ENCODE measurements at places on chromosomes 12 and 14.

DNA sequence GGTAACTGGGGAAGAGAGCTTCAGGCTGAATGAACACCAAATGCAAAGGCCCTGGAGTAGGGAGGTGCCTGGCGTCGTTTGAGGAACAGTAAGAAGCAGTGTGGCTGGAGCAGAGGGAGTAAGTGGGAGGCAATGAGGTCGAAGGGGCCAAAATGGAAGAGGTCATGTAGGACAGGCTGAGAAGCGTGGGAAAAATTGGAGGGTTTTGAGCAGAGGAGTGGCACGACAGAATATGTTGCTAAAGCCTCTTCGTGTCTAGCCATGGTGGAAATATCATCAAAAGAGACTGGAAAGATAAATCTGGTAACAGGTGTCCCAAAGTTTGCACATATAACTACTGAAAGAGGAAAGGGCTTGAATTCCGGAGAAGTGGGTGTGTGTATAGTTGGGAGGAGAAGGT lies 1.9 kb downstream of the TRIM9 start:
- DNase-seq = no peak

- DNase-seq = no peak
Observed at GRCh38 chr12:91985002-91985787, 160.5 kb downstream of the BTG1 start.

- no peak for DNase-seq
Observed at GRCh38 chr12:69071091-69071370, 138.1 kb upstream of the CPM start.

- no peak for DNase-seq
Observed at GRCh38 chr12:101567918-101568317, 26.9 kb upstream of the MYBPC1 start.

DNA sequence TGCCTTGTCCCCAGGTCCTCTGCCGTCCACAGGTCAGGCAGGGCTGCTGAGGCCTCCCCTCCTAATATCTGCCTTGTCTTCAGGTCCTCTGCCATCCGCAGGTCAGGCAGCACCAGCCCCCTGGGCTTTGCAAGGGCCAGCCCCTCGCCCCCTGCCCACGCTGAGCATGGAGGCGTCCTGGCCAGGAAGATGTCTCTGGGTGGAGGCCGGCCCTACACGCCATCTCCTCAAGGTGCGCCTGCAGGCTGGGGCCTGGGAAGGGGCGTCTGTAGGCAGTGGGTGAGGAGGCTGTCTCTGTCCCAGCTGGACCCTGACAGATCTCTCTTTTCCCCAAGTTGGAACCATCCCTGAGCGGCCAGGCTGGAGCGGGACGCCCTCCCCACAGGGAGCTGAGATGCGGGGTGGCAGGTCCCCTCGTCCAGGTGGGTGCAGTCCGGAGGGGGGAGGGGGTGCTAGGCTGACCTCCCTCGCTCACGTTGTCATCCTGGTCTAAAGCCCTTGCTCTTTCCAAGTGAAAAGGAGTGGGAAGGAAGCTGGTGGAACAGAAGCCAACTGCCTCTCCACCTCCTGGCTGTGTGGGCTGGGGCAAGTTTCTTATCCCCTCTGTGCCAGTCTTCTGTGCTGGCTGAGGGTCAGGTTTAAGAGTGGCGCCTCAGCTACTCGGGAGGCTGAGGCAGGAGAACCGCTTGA lies 13.9 kb upstream of the PUS1 start:
- no peak for DNase-seq

- DNase-seq = no peak
Observed at GRCh38 chr12:104534162-104534856, 77.6 kb downstream of the CHST11 start.

- DNase-seq = no peak
Observed at GRCh38 chr12:37565112-37565511, 751.5 kb upstream of the ALG10B start.

DNA sequence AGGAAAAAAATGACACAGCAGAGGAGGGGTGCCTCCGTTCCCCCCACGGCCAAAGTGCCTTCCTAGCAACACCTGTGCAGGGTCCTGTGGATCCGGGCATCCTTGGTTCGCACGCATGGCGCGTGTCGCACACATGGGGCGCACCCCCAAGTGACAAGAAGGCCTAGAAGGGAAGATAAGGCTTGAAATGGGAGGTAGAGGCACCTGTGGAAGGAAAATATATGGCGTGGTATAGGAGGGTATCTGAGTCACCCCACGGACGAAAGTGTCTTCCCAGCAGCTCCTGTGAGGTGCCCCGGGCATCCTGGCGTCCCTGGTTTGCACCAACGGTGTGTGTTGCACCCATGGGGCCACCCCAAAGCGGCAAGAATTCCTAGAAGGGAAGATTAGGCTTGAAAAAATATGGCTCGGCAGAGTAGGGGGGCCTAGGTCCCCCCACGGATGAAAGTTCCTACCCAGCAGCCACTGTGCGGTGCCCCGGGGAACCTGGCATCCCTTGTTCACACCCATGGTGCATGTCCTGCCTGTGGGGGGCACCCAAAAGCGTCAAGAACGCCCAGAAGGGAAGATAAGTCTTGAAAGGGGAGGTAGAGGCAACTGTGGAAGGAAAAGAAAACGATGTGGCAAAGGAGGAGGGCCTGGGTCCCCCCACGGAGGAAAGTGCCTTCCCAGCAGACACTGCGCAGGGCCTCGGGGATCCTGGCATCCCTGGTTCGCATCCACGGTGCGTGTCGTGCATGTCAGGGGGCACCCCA lies 280.0 kb downstream of the ALG10 start:
- DNase-seq = no peak

GRCh38 chr14:40452674-40453073 lies 1020.4 kb upstream of the FBXO33 start:
- no peak for DNase-seq

DNA sequence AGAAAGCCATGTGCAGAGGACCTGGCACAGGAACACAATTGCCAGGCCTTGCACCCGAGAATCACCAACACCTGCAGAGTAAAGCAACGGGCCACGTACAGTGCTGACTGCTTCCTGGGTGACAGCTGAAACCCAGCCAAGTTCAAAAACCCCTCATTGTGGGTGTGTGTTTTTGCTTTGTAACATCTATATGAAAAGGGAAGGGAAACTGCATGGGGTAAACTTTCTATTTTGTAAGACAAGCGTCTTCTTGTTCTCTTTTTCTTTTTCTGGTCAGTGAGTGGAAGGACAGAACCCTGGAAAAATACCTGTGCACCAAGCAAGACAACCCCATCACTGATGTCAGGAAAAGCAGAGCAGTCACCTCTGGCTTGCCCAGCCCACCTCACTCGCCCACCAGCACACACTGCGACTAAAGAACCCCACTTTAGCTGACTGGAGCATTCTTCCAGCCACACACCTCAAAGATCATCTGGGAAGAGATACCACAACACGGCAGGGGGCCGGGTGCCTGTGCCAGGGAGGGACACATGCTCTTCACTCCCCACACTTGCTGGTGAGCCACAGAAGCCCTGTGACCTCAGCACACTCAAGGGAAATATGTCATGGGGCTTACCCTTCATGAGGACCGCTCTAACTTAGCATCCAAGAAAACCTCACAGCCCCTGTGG lies 172.3 kb downstream of the NDUFA12 start:
- DNase-seq = no peak

DNA sequence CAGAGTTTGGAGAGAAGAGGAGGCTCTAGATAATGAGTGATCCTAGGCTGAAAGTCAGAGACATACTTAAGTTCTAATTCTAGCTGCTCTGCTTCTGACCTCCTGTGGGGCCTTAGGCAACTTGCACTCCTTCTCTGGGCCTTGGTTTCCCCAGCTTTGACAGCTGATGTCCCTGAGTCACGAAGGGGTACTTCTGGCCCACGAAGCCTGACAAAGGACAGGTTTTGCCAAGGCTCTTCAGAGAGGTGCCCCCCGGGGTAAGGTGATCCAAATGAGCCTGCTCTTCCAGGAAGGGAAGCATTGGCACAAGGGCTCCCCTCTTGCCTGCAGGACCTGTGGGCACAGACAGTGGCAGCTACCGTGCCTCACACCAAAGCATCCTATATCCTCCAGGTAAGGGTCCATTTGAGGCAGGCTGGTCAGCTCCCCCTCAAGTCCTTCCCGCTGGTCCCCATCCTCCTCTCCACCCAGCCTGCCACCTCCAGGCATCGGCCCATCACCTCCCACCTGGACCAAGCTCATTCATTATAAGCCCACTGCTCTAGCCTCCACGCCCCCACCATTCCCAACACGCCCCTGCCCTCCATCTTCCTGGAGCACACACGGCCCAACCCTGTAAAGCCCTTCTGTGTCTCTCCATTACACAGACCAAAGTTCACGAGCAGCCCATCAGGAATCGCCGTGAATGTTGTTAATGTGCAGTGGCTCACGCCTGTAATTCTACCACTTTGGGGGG lies 1.9 kb upstream of the PPP1R13B start:
- no peak for DNase-seq

DNA sequence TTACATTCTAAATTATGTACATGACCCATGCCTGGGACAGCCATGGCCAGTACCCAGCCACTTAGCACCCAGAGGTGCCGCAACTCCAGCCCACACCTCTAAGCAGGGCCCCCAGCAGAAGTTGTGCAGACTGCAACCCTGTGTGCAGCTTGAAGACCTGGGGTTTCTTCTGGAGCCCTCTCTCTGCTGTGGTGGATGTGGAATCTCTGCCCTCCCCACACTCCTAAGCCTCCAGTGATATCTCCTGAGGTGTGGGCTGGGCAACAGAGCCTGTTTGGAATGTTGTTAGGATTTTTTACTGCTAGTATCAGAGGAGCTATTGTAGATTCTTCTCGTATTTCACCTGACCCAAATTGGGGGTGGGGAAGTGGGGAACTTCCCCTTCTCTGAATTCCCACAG lies 59.4 kb upstream of the TUNAR start:
- DNase-seq = no peak

DNA sequence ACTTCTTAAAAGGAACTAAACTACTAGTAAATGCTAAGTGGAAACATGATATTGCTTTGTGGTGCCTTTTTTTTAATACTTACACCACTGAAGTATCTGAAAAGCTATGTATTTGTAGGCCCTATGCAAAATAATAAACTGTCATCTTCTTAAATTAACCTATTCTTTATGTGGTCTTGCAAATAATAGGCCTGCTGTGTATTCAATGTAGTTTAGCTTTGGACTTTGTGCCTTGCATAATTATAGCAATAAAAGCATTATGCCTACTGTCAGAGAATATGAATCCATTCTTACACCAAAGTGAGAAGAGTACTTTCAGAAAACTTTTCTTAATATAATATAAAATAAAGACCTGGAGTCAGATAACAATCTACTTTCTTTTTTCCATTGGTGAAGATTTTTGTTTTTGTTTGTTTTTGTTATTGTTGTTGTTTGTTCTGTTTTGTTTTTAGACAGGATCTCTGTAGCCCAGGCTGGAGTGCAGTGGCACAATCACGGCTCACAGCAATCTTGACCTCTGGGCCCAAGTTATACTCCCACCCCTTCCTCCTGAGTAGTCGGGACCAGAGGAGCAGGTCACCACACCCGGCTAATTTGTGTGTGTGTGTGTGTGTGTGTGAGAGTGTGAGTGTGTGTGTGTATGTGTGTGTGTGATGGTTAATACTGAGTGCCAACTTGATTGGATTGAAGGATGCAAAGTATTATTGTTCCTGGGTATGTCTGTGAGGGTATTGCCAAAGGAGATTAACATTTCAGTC lies 213.8 kb downstream of the SLC6A15 start:
- no peak for DNase-seq

DNA sequence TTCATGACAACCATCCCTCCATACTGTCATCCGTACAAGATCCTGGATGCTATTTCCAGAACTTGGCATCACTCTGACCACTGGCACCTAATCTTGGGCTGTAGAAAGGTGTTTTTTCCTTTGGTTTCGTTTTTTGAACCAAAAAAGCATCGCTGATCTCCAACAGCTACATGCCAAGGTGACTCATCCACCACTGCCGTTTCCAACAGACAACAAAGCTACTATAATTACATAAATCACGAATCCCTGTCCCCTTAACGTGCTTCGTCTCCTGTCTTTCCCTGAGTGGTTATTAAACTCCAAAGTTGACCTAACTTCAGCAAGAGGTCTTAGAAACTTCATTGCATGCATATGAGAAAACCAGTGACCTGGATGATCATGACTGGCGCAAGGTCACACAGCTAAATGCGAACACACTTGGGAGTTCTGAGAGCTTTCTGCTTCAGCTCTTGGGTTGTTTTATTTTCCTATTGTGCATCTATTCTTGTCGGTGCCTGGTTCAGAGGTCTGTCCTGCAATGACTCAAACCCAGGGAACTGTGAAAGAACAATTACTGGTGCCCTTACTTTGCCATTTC lies 99.9 kb downstream of the PPM1H start:
- no peak for DNase-seq

- no peak for DNase-seq
Observed at GRCh38 chr14:98928418-98928817, 343.6 kb downstream of the BCL11B start.

DNA sequence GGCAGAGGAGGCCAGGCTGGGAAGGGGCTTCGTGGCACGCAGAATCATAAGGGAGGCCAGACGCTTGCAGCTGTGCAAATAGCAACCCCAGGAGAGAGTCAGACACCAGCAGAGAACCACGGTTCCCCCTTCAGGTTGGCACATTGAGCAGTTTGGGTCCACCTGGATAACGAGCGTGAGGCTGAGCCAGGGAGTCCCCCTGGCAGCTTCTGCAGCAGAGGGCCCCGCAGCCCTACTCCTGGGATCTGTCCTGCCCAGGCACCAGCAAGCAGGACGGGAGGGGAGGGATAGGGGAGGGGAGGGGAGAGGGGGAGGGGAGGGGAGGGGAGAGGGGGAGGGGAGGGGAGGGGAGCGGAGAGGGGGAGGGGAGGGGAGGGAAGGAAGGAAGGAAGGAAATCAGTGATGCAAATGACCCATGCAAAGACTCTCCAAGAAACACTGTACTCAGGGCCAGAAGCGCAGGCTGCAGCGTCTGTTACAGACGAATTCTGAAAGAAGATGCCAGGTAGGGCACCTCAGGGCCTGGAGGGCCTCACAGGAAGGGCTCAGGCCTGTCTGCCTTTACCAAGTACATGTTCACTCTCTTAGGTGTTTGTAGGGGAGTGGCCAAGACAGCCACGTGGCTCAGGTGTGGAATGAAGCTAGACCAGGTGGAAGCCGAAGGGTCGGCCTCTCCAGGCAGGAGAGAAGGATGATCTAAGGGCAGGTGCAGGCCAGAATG lies 32.3 kb upstream of the MMP17 start:
- DNase-seq = no peak

DNA sequence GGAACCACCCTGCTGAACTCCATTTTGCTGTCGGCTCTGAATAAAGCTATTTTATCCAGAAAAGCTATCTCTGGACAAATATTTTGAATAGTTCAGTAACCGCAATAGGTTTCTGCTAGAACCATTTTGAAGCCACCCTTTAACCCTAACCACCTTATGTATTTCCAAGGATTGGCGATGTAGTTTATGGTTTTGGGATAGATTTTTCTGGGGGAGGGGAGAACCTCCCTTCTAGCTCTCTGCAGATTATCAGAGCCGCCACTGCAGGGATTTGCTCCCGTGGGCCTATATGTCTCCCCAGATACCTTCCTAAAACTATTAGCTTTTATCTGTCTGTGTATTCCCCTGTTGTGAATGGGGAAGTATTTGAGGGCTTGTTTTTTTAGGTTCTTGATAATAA lies 1.8 kb upstream of the TUBA1B start:
- DNase-seq = no peak

Measured in Panc1 (cell line).